ENCODE measurements at places on chromosomes 2 and 18.

DNA sequence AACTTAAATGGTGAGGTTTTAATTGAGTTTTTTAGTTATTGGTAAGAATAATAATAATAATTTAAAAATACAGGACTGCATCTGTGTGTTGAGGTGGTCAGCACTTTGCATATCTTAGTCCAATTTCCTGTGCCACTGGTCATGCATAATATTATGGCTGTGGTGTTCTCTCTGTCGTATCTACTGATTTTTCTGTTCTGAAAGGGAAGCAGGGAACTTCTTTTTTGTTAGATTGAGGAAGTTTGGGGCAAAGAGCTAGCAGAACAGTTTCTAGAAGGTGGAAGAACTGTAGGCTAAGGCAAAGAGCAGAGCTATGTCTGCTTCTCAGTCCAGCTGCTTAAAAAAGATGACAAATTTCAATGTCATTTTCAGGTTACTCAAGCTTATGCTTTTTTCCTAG lies 74.3 kb downstream of the XRCC5 start:
- peaks cover 2% of the 10 kb centered on the region for H3K4me1 ChIP-seq
- no peak overlapping the region for H3K4me3 ChIP-seq
- H3K27me3 ChIP-seq: no peaks in the 10 kb centered on the region
- no peak for DNase-seq
- H3K36me3 ChIP-seq: no peaks in the 10 kb centered on the region

DNA sequence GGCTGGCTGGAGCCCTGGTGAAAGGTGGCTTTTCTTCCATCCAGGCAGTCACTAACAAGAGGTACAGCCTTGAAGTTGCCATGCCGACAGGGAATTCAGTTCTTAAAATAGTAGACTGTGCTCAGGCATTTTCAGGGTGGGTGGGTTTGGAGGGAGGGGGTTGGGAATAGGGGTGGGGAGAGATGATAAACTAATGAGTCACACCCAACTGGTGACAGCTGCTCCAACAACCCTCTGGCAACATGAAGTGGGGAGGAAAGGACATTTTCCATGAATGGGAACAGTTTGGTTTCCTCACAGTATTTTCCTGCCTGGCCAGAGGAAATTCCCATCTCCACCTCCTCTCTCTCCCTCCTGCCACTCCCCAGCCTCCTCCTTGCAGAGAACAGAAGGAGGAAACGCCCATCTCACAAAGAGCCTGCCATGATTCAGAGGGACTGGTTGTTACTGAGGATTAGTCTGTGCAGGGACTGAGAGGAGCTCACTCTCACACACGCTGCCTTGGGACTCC lies 113.0 kb upstream of the SLC1A4 start:
- H3K4me1 ChIP-seq: peaks cover 7% of the 10 kb centered on the region
- no peak for DNase-seq
- H3K27ac ChIP-seq: no peak overlapping the region

- peaks cover 4% of the 10 kb centered on the region for H3K4me1 ChIP-seq
- no peak overlapping the region for H3K27ac ChIP-seq
- DNase-seq: no peak
- H3K4me3 ChIP-seq: no peak overlapping the region
- no peaks in the 10 kb centered on the region for H3K27me3 ChIP-seq
- H3K36me3 ChIP-seq: no peaks in the 10 kb centered on the region
Measured at GRCh38 chr2:869894-870293, 80.8 kb upstream of the SNTG2 start.

- no peak for DNase-seq
- H3K4me3 ChIP-seq: no peak overlapping the region
- H3K4me1 ChIP-seq: no peaks in the 10 kb centered on the region
- no peaks in the 10 kb centered on the region for H3K36me3 ChIP-seq
- no peaks in the 10 kb centered on the region for H3K27me3 ChIP-seq
- no peak overlapping the region for H3K27ac ChIP-seq
Measured at GRCh38 chr2:101380376-101380775, 6.9 kb downstream of the CREG2 start.

GRCh38 chr2:48543895-48544294 lies 13.9 kb downstream of the STON1 start:
- no peak overlapping the region for H3K4me3 ChIP-seq
- no peak for DNase-seq
- no peaks in the 10 kb centered on the region for H3K36me3 ChIP-seq
- H3K27ac ChIP-seq: no peak overlapping the region

Data from iPS DF 6.9 (cell line).